Fibroblast of skin of right biceps (primary cell): ENCODE measurements at places on chromosomes 3 and 15.

DNA sequence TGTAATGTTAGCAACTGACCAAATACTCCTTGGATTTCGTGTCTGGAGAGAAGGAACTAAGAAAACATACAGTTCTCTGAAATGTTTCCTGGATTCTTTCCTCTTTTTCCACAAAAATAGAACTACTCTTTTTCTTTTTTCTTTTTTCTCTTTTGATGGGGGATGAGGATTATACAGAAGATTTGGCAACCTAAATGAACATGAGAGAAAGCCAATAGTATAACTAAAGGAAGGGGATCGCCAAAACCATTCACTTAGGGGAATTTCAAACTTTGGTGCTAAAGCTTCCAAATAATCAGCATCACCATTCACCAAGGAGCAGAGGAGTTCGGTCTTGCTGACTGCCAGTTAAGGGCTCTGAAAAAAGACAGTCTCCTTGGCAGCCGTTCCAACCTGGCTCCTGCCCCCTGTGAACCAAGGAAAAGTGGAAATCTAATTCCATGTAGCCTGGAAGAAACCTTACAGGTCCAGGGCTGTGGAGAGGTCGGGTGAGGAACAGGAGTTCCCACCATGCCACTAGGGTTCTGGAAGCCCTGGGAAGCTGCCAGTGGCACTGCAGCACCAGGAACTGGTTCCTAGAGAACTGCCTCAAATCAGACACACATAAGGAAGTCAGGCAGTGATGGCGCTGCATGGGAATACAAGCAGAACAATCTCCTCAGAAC lies 176.9 kb downstream of the TNIK start:
- no peak for DNase-seq

DNA sequence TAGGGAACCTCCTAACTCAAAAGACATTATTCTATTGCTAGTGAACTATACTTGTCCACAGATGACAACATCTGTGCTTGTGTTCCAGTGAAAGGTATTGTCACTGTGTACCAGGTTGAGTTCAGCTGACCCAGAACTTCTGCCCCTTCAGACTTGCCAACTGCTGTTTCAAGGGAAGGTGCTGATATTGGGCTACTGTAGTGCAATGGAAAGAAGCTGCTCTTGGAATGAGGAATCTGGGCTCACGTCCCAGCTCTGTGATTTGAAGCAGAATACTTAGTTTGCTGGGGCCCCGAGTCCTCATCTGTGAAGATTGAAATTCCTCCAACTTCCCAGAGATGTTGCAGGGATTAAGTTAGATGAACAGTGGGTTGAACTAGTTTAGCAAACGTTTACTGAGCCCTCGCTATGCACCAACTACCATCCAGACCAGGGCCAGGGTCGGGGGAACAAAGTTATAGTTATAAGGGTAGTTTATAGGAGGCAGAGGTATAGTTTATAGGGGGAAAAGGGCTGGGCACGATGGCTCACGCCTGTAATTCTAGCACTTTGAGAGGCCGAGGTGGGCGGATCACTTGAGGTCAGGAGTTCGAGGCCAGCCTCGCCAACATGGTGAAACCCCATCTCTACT lies 15.9 kb upstream of the UMPS start:
- no peak for DNase-seq

DNA sequence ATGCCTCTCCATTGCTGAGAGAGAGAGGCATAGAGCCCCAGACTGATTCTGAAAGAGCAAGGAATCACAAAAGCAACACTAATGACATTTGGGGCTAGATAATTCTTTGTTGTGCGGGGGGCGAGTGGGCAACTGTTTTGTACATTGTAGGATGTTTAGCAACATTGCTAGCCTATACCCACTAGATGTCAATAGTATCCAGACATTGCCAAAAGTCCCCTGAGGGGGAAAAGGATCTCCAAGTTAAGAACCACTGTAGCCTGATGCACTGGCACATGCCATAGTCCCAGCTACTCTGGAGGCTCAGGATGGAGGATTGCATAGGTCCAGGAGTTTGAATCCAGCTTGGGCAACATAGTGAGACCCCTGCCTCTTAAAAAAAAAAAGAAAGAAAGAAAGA lies 22.8 kb upstream of the GOLM2 start:
- DNase-seq, result no peak

GRCh38 chr3:108036401-108036800 lies 54.4 kb downstream of the CD47 start:
- no peak for DNase-seq

DNA sequence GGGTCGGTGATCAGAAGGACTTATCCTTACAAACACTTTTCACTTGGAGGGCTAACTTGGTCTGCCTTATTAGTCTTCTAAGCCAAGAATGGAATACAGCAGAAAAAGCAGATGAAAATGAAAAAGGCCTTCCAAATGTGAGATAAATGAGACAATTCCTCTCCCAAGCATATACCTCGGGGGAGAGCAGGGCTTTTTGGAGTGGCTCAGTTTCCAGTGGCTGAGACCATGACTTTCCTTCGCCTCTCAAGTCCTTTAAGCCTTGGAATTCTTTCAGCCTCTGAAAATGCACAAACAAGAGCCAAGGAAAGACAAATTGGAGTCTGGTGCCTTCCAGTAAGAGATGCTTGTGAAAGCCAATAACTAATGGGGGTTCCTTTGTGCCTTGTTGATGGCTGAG lies 130.9 kb downstream of the DTWD1 start:
- no peak for DNase-seq

- no peak for DNase-seq
These were observed 7.2 kb downstream of the FAM174B start for GRCh38 chr15:92648190-92648875.

DNA sequence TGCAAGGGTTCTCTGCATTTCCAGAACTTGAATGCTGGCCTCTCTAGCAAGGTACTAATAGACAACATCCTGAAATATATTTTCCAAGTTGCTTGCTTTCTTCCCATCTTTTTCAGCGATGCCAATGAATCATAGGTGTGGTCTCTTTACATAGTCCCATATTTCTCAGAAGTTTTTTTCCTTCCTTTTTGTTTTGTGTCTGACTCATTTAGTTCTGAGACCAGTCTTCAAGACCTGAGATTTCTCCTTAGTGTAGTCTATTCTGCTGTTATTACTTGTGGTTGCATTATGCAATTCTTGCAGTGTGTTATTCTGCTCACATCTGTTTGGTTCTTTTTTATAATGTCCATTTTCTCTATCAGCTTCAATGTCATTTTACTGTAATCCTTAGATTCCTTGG lies 1265.0 kb upstream of the ALCAM start:
- peak; percentile 3 for DNase-seq

DNA sequence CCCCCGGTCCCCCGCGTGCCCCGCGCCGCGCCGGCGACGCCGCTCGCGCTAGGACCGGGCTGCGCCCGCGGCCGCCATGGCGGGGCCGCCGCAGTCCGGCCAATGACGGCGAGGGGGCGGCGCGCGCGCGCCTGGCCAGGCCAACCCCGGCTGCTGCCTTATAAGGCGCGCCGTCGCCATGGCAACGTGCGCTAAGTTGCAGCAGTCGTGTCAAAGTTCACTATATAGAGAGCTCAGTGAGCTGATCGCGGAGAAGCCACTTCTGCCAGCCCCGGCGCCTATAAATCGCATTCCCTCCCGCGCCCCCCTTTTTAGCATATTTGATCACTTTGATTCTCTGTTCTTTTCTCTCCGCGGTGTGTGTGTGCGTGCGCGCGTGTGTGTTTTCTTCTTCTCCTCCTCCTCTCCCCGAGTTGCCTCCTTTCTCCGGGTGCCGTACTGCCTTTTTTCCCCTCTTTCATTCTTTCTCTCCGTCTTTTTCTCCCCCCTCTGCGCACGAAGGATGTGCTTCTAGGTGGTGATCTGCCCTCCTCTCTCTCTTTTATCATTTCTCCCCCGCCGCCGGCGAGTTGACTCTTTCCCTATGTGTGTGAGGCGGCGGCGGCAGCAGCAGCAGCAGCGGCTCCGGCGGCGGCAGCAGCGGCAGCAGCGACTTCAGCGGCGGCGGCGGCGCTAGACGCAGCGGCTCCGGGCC lies at the start of gene NR2F2:
NR2F2 (plus strand) TSS at position 251 of the 694 bp plus-strand sequence. CDS start 1,406 bp downstream, outside the sequence.
- DNase-seq, result peak; percentile 99

DNA sequence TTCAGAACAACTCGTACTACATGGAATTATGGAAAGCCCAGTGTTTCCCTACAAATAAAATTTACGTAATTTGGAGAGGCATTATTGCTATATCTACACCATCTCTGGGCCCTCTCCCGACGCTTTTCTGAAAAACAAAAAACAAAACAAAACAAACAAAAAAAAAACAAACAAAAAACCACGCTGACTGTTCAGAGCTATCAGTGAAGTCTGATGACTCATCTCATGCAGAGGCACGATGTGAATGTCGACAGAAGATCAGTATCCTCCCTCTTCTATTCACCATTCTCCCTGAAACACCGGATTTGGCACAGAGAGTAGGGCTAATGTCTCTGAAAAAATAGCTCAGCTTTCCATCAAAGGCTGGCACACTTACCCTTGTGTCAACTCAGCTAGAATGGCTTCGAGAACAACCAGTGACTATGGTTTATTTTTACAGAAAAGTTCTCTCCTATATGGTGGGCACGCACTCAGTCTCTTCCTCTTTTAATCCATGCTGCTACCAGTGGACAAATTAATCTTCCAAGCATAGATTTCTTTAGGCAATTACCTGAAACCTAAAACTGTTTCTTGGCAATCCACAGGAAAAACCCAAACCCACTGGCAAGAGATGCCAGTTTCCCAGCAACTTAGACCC lies 1.5 kb downstream of the CRBN start:
- no peak for DNase-seq

GRCh38 chr3:107942951-107943749 lies 147.7 kb downstream of the CD47 start:
- DNase-seq, result no peak

- peak; percentile 89 for DNase-seq
These were observed at the start of gene LRRFIP2 for GRCh38 chr3:37174532-37175126. Gene LRRFIP2 (minus strand): TSS chr3:37174582. CDS start chr3:37148983, 25,599 bp downstream.

- peak; percentile 4 for DNase-seq
These were observed 333.0 kb upstream of the RARB start for GRCh38 chr3:25094932-25095685.

GRCh38 chr15:95252404-95252803 lies 1021.0 kb downstream of the MCTP2 start:
- DNase-seq, result peak; percentile 20

- no peak for DNase-seq
These were observed 57.2 kb downstream of the CRTC3 start for GRCh38 chr15:90586948-90587347.

GRCh38 chr3:114582929-114583328 lies 289.1 kb downstream of the TIGIT start:
- no peak for DNase-seq

GRCh38 chr3:183591881-183592521 lies 36.5 kb upstream of the KLHL6 start:
- DNase-seq, result no peak

DNA sequence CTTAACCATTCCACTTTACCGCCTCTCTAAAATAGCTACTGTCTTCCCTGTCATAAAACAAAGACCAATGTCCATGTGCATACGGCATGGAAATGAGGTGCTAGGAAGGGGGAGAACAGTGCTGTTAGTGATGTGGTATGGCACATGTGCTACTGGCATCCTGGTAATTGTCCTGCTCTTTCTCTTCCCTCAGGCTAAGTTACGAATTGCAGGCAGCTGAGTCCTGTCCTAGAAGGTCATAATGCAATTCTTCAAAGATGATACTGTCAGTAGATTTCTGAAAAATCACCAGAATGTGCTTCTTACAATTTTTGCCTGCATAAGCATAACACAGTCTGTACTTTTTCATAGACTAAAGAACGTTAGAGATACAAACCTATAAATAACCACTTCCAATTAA lies 216.8 kb downstream of the RSL24D1 start:
- no peak for DNase-seq

- DNase-seq, result no peak
These were observed 3.0 kb downstream of the CCR8 start for GRCh38 chr3:39332525-39332924.

- peak; percentile 91 for DNase-seq
These were observed 216.1 kb downstream of the MTHFS start for GRCh38 chr15:79680720-79681119.

DNA sequence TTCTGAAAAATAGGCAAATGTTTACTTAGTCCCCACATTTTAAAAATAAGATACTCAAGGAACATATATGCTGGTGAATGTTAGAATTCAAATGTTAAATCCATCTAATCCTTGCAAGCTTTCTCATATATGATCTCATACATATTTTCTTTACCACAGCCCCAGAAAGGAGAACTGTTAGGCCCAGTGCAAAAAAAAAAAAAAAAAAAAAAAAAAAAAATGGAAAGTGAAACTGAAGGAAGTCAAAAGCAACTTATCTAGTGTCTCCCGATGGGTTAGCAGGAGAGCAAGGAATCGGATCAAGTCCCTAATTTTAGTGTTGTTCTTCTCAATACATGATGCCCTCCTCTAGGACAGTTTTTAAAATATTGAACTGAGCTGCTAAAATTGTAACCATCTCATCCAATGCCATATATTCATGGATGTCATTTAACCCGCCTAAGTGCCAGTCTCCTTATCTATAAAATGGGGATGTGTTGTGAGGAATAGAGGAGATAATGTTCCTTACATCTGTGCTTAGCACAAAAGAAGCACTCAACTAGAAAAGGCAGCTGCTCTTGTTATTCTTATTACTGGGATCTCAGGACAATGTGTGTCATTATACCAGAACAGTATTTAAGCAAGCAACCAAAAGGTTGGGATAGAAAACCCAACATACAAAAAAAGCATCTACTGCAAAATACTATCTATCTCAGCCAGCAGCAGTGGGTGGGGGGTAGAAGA lies 279.7 kb downstream of the MAGI1 start:
- peak; percentile 53 for DNase-seq

- DNase-seq, result no peak
These were observed 31.1 kb downstream of the HCLS1 start for GRCh38 chr3:121629601-121630000.

DNA sequence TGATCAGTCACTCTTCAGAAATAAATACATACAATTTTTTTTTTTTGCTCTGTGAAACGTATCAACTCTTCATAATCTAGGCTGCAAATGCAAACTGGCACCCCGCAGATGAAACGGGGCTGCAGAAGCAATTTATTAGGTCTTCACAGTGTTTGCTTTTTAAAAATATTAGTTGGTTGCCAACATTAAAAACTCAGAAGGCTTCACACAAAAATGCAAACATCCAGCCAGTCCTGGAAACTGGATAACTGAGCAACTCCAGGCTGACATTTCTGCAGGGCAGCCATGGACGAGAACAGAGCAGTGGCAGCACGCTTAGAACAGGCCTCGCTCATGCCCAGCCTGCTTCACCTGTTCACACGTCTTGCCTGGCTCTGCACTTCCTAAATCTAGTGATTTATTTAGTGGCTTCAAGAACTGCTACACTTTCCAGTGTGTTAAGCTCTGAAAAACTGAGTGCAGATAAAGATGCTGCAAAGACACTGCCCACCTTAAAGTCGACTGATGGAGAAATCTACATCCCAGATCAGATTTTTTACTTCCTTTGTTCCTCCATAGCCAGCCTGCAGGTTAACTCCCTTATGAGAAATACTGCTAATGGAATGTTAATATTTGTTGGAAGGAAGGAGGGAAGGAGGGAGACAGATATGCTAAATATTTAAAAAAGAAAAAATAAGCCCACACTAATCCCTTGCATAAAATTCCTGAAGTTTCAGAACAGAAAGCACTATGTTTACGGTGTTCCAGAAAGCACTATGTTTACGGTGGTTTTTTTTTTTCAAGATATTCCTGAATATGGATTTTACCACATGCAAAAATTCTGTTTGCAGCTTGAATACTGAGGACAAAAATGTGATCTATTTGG lies 53.6 kb downstream of the SETMAR start:
- no peak for DNase-seq
